ENCODE measurements at places on chromosomes 1 and 21.
A peak's percentile ranks its signal among the peaks of the same experiment; 100 is the strongest.

DNA sequence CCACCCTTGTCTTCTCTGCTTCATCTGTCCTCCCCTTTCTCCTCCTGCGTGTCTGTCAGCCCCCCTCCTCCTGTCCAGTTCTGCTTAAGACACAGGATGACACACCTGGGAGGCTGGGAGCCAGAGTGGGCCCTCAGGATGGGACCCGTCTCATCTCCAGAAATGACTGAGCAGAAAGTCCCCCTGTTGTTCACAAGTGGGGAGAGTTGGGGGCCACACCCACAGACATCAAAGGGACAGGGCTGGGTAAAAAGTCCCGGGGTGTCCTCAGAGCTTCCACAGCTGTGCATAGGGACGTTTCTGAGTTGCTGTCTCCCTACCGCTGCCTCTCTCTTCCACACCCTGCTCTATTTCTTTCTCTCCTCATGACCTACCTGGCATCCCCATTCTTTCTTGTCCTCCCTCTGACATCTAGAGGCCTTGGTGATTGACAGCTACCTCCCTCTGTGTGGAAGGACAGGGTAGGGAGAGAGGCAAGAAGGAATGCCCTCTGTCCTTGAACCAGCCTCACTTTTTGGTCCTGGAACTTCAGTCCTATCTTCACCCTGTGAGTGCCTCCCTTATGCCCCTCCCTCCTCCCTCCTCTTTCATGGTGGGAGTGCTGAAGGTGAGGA, 19.5 kb upstream of the SH2D2A start:
- peak; percentile 25 for DNase-seq

- DNase-seq: no peak
Measured at GRCh38 chr21:34965200-34966174, 83.6 kb downstream of the RUNX1 start.

GRCh38 chr1:46081619-46082018, 50.8 kb downstream of the PIK3R3 start:
- no peak for DNase-seq

DNA sequence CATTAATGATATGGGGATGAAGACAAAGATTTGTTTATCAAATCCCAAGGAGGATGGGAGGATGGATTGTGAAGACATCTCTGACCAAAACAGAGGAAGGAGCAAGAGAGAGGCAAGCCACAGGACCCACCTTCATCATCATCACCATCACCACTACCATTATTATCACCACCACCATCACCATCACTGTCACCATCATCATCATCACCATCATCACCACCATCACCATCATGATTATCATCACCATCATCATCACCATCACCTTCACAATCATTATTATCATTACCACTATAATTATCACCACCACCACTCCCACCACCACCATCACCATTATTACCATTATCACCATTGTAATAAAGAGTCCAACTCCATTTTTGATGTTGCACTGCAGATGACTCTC, 482.5 kb downstream of the PTPRU start:
- no peak for DNase-seq

GRCh38 chr1:4088676-4089075, 188.6 kb upstream of the C1orf174 start:
- no peak for DNase-seq

DNA sequence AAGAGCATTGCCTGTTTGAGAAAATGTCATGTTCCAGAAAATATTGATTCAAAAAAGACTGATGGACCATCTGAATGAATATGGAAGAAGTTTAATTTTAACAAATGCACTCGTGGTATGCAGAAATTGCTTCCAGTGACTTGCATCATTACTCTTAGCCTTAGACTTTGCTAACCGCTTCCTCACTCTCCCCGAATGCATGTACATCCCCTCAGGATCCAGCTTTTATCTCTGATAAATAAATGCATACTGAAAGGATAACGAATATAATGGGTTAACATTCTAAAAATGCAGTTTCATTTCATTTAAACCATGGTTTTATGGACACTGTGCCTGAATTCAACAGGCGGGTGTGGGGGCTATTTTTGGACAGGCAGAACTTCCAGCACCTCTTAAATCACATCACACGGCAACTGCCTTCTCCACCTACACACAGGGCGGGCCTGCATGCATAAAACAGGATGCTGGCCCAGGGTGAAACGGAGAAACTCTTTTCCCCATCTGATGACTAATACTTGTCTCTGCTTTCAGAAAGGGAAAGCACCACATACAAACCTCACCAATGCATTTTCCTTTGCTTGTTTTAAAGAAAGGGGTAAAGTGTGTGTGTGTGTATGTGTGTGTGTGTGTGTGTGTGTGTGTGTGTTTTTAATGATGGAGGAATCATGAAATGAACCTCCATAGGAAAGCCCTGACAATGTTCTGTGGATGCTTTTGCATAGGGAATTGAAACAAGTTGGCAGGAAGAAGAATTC, 48.7 kb downstream of the SPAG17 start:
- DNase-seq: no peak

- DNase-seq: peak; percentile 65
Measured at GRCh38 chr1:117674521-117675400, 68.9 kb downstream of the TENT5C start.

- no peak for DNase-seq
Measured at GRCh38 chr1:8363186-8363766, 45.4 kb downstream of the SLC45A1 start.

DNA sequence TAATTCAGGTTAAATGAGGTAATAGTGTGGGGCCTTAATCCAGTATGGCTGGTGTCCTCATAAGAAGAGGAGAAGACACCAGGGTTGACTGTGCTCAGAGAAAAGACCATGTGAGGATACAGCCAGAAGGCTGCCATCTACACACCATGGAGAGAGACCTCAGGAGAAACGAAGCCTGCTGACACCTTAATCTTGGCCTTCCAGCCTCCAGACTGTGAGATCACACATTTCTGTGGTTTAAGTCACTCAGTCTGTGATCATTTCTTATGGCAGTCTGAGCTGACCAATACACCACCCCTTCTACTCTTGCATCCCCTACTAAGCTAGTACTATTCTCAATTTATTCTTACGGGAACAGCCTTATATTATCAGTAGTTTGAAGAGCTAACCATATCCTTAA, 310.0 kb downstream of the ZP4 start:
- DNase-seq: no peak

DNA sequence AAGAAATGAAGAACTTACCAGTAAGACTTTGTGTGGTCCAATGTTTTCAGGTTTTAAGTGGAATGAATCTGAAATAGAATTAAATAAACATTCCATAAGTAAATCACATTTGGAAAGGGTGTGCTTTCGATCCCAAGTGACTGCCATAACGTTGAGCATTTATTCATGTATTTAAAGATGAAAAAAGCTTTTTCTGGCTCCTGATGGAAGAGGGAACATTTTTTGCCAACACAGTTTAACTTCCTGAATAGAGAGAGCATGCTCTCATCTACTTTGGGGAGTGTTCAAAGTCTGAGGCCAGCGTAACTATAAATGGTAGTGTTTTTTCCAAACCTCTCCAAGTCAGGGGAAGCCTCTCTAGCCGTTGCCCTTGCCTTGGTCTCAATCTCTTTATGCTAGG, 55.8 kb downstream of the GNG12 start:
- DNase-seq: no peak

GRCh38 chr1:25695771-25696311, 79.2 kb downstream of the MAN1C1 start:
- DNase-seq: no peak

- DNase-seq: no peak
Measured at GRCh38 chr1:63752176-63752575, 21.6 kb upstream of the ROR1 start.

- DNase-seq: no peak
Measured at GRCh38 chr1:65509912-65510680, 89.6 kb downstream of the LEPR start.

- DNase-seq: no peak
Measured at GRCh38 chr1:12012560-12013316, 6.6 kb upstream of the MIIP start.

GRCh38 chr1:61563611-61564010, 161.3 kb downstream of the TM2D1 start:
- DNase-seq: no peak

GRCh38 chr1:17551755-17552234, 12.3 kb downstream of the ARHGEF10L start:
- DNase-seq: no peak

GRCh38 chr1:91584878-91585277, 84.2 kb downstream of the CDC7 start:
- no peak for DNase-seq

GRCh38 chr1:150066328-150066727, 1.2 kb upstream of the VPS45 start:
- DNase-seq: no peak

GRCh38 chr1:36691374-36691773, 208.7 kb upstream of the CSF3R start:
- DNase-seq: no peak

DNA sequence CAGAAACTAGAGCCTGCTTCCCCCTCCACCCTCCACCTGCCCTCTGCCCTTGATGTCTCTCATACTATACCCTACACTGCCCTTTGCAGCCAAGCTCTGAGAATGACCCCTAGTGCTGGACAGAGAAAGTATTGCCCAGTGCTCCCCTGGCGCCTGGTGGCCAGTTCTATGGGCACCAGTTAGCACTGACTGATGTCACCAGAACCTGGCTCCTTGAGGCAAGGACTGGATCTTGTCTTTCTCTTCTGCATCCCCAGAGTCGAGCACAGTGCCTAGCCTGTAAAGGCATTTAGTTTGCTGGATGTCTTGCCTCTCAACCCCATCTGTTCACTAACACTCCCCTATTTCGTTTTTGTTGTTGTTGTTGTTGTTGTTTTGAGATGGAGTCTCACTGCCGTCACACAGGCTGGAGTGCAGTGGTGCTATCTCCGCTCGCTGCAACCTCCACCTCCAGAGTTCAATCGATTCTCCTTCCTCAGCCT, 5.9 kb downstream of the PHLDA3 start:
- DNase-seq: no peak

DNA sequence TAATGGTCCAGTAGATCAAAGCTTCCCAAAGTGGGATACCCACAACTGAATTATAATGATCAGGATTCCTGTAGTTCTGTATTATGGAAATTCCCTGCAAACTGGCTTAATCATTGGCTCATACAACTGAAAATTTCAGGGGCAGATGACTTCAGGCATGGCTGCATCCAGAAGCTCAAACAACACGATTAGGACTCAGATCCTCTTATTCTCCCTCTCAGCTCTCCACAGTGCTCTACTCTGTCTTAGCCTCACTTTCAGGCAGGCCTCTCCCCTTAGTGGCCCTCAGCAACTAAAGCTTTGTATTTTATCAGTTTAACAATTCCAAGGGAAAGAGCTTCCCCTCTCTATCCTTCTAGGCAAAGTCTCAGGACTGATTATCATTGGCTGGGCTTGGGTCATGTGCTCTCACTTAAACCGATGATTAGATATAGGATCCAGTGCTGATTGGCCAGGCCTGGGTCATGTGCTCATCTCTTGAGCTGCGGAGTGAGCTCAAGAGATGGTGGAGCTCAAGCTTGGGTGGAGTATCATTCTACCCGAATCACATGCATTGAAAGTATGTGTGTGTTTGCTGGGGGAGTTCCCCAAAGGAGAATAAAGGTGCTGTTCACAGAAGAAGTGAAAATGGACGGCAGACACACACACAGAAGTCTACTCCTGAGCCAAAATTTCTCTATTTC, 57.9 kb upstream of the RUNX3 start:
- peak; percentile 38 for DNase-seq

GRCh38 chr1:67560580-67561255, 124.3 kb upstream of the GADD45A start:
- DNase-seq: no peak

DNA sequence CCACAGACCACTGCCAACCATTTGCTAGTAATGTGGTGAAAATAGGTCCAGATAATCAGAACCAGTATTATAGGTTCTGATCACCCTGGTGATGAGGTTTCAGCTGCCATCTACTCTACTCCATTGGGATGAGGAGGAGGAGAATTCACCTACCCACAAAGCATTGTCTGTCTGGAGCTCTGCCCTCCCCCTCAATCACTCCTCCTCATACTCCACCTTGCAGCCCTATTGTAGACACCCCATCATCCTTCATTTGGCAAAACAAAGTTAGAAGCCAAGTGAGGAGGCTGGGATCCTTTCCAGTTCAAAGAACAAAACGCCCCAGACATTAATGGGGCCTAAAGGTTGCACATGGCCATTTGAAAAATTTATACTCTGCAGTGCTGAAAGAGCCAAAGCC, 157.4 kb upstream of the L1TD1 start:
- no peak for DNase-seq

DNA sequence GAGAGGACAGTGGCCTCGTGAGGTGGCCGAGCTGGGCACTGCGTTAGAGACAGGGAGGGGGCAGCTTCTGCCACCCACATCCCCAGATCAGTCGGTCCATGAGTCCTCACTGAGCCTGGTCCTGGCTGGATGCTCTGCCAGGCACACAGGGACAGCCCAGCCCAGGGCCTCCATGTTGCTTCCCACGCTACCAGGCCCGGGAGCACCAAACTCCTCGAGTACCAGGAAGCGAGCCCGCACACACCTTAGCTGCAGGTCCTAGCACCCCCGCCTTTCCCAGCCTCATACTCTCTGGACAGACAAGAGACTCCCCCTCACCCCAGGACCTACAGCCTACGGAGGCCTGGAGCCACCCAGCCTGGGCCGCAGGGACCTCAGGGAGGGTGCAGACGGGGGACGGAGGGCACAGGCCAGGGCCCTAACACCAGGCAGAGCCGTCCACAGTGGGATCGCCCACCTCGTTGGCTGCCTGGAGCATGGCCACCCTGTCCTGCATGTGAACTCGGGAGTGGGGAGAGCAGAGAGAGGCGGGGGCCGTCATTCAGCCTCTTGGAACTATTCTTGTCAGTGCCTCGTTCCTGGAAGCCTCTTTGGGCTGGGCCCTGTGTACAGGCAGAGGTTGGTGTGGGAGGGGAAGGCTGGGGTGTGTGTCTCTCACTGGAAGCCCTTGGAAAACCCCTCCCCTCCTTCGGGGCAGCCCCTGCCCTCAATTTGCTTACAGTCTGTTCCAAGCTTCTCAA, 90.9 kb upstream of the RUNX3 start:
- no peak for DNase-seq

GRCh38 chr1:174877208-174877673, 122.5 kb upstream of the CACYBP start:
- no peak for DNase-seq

GRCh38 chr1:15541231-15541792, 14.7 kb downstream of the DNAJC16 start:
- DNase-seq: no peak

GRCh38 chr1:225230483-225230882, 197.4 kb downstream of the LBR start:
- no peak for DNase-seq

DNA sequence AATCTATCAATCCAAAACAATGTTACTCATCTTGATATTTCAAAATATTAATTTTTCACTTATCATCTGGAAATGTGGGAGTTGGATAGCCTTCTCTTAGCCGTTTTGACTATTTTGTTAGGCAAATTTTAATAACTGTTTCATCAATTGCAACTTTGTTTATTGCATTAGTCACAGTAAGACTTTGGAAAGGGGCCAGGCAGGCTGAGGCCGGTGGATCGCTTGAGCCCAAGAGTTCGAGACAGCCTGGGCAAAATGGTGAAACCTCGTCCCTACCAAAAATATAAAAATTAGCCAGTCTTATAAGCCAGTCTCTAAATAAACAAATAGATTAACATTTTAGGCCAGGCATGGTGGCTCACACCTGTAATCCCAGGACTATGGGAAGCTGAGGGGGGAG, 113.0 kb upstream of the NR5A2 start:
- no peak for DNase-seq

All from CD4-positive, alpha-beta T cell treated with Interferon gamma for 1 hour (primary cell).